PC-3 (cell line): ENCODE measurements at places on chromosomes 1 and 21. TPM values are rescaled to one million over a fixed set of nuclear protein-coding genes. Genes with fewer than 3 reads are reported as not detected.
A peak's percentile ranks its signal among the peaks of the same experiment; 100 is the strongest.

DNA sequence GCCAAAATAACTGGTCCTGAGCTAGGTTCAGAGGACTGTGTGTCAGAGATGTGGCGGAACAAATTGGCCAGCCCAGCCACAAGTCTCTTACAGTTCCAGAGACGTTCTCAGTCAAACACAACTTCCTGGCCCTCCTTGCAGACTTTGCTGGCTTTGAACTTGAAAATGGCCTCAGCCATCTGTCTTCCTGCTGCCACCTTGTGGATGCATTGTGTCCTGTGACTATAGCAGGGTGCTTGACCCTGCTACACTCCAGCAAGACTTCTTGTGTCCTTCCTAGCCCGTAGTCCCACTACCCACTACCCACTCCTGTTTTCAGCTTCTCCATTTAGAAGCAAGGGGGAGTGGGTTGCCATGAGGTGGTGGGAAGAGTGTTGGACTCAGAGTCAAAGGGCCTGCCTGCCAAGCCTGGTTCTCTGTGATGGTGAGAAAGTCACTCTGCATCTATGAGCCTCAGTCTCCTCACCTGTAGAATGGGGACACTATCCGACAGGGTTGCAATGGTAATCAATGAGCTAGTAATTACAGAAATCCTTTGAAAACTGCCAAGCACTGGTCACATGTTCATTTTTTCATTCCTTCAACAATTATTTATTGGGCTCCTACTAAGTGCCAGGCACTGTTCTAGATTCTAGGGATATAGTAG lies 109.9 kb downstream of the IGSF21 start:
- no peak overlapping the region for H3K27ac ChIP-seq
- peak; percentile 39 for DNase-seq
- H3K36me3 ChIP-seq, result no peaks in the 10 kb centered on the region
- no peaks in the 10 kb centered on the region for H3K4me1 ChIP-seq
- H3K4me3 ChIP-seq, result no peak overlapping the region
- H3K27me3 ChIP-seq, result peaks cover 16% of the 10 kb centered on the region

- H3K27ac ChIP-seq, result no peak overlapping the region
These were observed 332.5 kb downstream of the AMY1C start for GRCh38 chr1:104082221-104082620.

- no peaks in the 10 kb centered on the region for H3K36me3 ChIP-seq
- DNase-seq, result peak; percentile 37
- peaks cover 87% of the 10 kb centered on the region for H3K27me3 ChIP-seq
- no peaks in the 10 kb centered on the region for H3K4me1 ChIP-seq
- H3K4me3 ChIP-seq, result no peak overlapping the region
- H3K27ac ChIP-seq, result no peak overlapping the region
These were observed 41.7 kb downstream of the ILDR2 start for GRCh38 chr1:166933633-166934032.

GRCh38 chr1:165376041-165376810 lies 19.7 kb upstream of the LMX1A start:
- no peaks in the 10 kb centered on the region for H3K36me3 ChIP-seq
- DNase-seq, result peak; percentile 94
- peaks cover 23% of the 10 kb centered on the region for H3K4me1 ChIP-seq
- peak overlapping the region; percentile 89 for H3K27ac ChIP-seq
- H3K27me3 ChIP-seq, result no peaks in the 10 kb centered on the region

- no peaks in the 10 kb centered on the region for H3K36me3 ChIP-seq
- H3K4me1 ChIP-seq, result peaks cover 12% of the 10 kb centered on the region
- DNase-seq, result no peak
- H3K4me3 ChIP-seq, result no peak overlapping the region
- H3K27ac ChIP-seq, result no peak overlapping the region
- H3K27me3 ChIP-seq, result no peaks in the 10 kb centered on the region
These were observed 109.0 kb upstream of the IPO9 start for GRCh38 chr1:201719812-201720521.

DNA sequence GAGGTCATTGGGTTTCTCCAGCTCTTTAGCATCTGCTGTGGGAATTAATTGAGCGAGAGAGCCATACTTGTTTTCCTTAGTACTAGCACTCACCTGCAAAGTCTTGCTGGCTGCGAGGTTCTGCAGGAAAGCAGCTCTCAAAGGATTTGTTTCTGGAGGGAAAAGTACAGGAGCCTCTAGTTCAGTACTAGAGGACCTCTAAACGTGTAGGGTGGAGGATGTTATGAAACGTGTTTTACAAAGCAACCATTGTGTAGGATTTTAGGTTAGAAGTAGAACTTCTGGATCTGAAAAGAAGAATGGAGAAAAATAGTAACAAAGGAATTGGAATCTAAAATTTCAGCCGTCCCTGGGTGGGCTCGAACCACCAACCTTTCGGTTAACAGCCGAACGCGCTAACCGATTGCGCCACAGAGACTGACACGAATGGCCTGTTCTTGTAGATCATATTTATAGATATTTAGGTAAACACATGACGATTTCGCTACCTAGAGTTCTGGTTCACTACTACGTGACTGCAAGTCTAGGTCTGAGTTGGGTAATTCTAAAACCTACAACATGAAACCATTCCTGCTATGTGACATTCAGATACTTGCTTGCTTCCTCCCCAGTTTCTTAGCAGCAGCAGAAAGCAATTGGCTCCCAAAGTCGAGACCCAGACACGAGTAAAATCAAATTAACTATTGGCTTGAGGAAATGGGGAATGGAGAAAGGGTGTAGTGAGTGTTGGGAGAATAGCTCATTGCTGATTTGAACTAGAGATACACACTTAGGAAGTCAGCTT lies 60.2 kb upstream of the CFAP126 start:
- H3K27ac ChIP-seq, result no peak overlapping the region
- no peak for DNase-seq
- H3K4me1 ChIP-seq, result no peaks in the 10 kb centered on the region
- no peak overlapping the region for H3K4me3 ChIP-seq
- H3K27me3 ChIP-seq, result no peaks in the 10 kb centered on the region
- no peaks in the 10 kb centered on the region for H3K36me3 ChIP-seq

- H3K4me3 ChIP-seq, result no peak overlapping the region
- no peaks in the 10 kb centered on the region for H3K36me3 ChIP-seq
- H3K27me3 ChIP-seq, result 0 out of 2 replicates have a peak, but pooled peaks cover 3% of the 10 kb centered on the region
- no peak overlapping the region for H3K27ac ChIP-seq
- DNase-seq, result no peak
These were observed 219.5 kb downstream of the PTPRU start for GRCh38 chr1:29455781-29456180.

DNA sequence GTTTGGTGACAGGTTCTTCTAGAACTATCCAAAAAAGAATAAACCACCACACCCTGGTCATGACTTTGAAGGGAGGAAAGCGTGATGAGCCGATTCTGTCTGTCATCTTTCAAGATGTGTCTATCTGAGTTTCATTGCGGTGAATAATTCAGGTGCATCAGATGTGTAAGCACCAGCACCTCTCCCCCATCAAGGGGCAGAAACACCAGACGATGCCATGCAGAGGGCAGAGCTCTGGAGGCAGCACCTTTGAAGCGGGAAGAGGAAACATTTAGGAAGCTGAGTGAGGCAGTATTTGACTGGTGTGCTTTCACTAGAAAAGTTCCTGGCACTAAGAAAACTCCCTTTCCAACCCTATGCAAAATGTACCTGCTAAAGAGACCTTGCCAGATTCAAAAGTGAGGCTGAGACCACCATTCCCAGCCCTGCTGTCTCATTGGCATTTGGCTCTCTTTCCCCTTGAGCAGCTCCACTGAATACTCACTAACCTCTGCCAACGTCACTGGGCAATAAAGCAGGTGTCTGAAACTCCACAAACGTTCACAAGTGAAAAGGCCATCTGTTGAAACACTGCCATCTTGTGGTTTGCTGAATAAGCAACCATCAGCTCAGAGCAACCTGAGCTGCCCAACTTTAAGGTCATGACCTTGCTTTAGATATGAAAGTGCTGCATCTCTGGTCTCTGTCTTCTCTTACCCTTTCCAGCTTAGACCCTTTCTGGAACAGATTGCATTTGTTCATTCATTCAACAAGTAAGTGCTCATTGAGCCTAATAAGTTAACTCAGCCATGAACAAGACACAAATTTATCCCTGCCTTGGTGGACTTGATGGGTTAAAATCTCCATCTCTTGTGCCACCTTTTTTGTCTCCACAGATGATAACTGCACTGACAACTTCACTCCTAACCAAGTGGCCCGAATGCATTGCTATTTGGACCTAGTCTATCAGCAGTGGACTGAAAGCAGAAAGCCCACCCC lies 228.6 kb downstream of the PAPPA2 start:
- no peak overlapping the region for H3K4me3 ChIP-seq
- no peaks in the 10 kb centered on the region for H3K36me3 ChIP-seq
- 0 out of 2 replicates have a peak, but pooled peaks cover 4% of the 10 kb centered on the region for H3K27me3 ChIP-seq
- peak; percentile 59 for DNase-seq

DNA sequence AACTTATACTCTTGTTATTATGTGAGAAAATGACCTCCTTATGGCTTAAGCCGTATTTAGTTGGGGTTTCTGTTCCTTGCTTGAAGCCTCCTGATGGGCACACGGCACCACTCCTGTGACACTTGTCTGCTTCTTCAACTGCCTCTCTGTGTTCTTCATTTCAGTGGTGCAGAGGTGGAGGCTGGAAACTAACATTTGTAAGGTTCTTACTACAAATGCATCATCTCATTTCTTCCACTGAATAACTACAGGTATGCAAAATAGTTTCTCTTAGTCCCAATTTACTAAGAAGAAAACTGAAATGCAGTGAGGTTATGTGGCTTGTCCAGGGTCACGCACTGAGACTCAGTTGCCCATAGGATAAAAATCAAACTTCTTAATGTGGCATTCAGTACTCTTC lies 23.6 kb upstream of the ZNF362 start:
- DNase-seq, result no peak
- no peak overlapping the region for H3K4me3 ChIP-seq
- H3K4me1 ChIP-seq, result no peaks in the 10 kb centered on the region

The CCDC185 gene
- not detected in 2 replicates for total RNA-seq

The RGS7 gene
- 0.15 and 0.29 TPM in 2 replicates for total RNA-seq

The FBLIM1 gene
- total RNA-seq, result 74.1 and 90.0 TPM in 2 replicates
